ENCODE measurements at places on chromosomes 5 and 9.

GRCh38 chr5:169785771-169786618 is 148.9 kb downstream of the DOCK2 start:
- DNase-seq = no peak

- no peak for DNase-seq
Observed at GRCh38 chr5:169789417-169789940, 152.4 kb downstream of the DOCK2 start.

DNA sequence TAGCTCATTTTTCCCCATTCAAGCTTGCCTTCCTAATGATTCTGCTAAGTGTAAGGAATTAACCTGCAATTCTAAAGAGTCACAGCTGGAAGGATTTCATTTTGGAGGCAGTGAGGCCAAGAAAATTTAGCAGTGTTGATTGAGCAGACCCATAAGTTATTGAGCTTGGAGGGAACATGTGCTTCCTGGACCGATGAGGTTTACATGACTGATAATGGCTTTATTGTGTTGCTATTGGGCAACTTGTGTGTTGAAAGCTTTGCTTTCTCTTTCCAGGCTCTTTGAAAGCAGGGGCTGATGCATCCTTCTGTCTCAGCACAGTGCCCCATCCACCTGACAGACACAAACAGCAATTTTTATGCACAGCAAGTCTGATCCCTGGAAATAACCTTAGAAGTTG is 398.9 kb upstream of the PCSK5 start:
- no peak for DNase-seq

- no peak for DNase-seq
Observed at GRCh38 chr5:76697670-76698069, 18.3 kb upstream of the F2R start.

GRCh38 chr5:155069961-155070360 is 56.4 kb downstream of the KIF4B start:
- DNase-seq = no peak

GRCh38 chr9:115042781-115043509 is 75.0 kb downstream of the TNC start:
- no peak for DNase-seq

DNA sequence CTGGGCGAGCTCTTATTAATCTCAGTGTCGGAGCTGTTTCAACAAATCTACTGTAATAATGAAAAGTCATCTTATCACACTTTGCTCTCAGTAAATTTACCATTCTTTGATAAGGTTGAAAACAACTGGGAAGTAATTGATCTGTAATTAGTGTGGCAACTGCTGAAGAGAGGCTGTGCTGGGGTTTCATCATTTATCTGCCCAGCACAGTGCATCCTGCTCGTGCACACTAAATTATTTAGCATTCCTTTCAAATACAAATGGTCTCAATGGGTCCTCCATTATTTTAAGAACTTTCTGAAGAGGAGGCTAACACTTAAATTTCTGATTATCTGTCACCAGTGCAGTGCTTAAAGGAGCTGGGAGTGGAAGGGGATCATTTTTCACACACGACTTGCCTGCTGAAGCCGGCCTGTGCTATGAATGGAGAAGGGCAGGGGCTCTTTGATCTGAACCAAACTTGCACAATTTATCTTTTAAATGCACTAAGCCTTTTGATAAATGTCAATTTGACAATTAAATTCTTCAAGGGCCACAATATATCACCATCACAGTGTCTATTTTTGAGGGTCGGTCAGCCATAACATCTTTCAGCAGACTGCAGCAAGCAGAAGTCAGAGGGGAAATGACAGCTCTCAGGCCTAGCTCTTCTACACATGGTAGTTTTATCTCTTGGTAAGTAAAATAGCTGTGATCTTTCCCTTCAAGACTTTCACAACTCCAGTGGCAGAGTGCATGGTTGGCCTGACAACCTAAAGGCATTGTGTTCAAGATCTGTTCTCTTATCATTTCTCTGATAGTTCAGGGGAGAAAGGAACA is 106.4 kb upstream of the EFNA5 start:
- no peak for DNase-seq

DNA sequence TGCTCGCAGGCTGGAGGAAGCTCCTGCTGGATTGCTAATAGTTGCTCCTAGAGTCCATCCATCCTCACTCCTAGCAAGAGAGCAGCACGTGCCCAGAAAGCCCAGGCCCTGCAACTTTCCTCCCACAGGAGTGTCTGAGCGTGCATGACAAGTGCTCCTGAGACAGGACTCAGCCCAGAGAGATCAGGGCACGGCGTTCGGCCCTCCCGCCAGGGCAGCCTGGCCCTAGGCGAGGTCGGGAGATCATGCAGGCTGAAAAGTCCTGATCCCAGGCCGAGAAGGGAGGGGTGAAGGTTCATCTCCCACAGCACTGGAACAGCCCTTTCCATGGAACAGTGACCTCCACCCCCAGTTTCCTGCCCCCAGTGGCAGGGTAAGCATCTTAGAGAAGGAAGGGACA is 94.8 kb downstream of the ROR2 start:
- DNase-seq = no peak

Data from activated CD4-positive, alpha-beta T cell treated with anti-CD3 and anti-CD28 coated beads, Interleukin-2, Interleukin-4, amounts not matched to agents 100 ng/mL and 50 ng/mL, durations not matched to agents 16 hours and 8 hours (primary cell).